Liver (tissue), 10 donors: ENCODE measurements at places on chromosomes 6 and 20. TPM values are rescaled to one million over a fixed set of nuclear protein-coding genes. Genes with fewer than 3 reads are reported as not detected.

RPS6KA2 gene
- total RNA-seq: 9.0 TPM

PTCHD4 gene
- total RNA-seq: not detected

PPP1R16B gene
- 0.84 TPM for total RNA-seq

NEDD9 gene
- 15.7 TPM for total RNA-seq

KCNG1 gene
- total RNA-seq: 0.14 TPM

DNA sequence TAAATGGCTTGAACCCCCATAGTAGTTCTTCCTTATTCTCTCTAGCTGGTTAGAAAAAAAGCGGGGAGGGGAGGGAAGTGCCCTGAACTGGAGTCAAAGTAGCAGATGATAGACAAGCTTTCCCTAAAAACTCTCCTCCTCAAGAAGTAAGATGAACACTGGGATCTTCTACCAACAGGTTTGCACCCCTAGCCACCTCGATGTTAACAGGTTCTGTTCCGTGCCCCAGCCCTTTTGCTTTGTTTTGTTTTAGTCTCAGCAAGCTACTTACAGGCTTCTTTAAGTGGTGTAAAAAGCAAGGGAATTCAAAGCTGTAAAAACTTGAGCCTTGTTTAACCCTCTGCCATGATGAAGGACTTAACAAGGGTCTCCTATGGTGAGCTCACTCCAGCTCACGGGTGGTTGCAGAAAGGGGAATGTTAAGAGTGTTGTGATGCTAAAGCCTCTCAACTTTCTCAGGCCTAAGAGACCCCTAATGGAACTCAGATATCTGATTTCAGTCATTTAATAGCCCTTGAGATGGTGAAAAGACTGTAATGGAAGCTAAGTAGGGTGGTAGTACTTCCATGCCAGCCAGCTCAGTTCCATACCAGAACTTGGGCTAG is 106.0 kb downstream of the FOXO3 start:
- no peak for DNase-seq

- DNase-seq: no peak
Observed at GRCh38 chr20:43870484-43870883, 44.2 kb upstream of the TOX2 start.

- no peak for DNase-seq
Observed at GRCh38 chr6:33450434-33450833, 3.9 kb upstream of the ZBTB9 start.

GRCh38 chr6:32175322-32175710 is 568 bp downstream of the AGPAT1 start:
- no peak for DNase-seq

GRCh38 chr6:1622220-1622850 is 12.6 kb downstream of the FOXC1 start:
- DNase-seq: no peak

DNA sequence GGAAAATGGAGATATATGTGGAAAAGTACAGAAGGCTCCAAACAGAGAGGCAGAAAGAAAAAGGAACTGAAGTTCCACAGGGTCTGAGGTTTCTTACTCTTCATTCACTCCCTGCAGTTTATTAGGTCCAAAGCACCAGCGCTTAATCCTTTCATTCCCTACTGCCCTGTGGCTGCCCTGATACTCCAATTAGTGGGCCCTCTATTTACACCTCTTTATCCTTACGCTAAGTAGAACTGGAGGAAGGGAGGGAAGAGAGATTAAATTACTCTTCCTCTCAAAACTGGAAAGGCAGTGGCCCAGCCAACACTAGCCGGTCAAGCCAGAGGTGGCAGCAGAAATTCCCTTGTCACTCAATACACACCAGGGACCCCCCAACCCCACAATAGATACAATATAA is 20.4 kb downstream of the TRERF1 start:
- DNase-seq: no peak

DNA sequence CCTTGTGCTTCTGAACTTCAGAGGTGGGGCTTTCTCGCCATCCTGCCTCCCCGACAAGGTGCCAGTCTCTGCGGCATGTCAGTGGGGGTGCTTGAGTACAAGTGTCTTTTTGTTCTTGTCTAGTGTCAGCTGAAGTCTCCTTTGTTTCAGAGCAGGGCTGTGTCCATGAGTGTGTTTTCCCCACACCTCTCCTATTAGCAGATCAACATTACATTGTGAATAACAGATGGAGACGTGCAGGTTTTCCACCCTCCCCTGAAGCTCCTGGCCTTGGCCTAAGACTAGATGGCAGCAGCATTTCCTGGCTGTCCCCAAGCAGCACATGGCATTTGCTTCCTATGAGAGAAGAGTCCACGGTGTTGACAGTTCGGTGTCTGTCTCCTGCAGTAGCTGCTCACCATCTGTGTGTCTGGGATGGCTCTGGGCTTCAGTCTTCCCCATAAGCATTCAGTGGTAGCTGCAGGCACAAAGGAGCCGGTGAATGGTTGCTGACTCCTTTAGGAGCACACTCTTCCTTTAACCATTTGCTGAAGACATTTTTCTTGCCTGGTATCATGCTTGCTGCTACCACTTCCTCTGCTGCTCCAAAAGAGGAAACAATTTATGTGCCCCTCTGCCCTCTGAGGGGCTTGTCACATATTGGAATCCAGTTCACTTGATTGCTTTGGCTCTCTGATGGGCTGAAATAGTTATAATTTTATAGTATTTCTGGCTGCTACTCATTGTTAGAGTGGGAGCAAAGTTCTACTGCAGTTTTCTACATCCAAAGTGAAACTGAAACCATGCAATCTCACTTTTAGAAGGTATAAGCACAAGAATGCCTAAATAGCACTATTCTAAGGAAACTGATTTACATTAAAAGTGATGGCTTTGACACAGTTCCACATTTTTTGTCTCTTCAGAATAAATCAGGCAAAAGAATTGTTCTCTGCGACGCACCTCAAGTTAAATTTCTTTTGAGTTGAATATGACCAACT is 913.0 kb downstream of the C6orf118 start:
- no peak for DNase-seq

- DNase-seq: no peak
Observed at GRCh38 chr6:150735341-150735851, 130.1 kb upstream of the MTHFD1L start.

DNA sequence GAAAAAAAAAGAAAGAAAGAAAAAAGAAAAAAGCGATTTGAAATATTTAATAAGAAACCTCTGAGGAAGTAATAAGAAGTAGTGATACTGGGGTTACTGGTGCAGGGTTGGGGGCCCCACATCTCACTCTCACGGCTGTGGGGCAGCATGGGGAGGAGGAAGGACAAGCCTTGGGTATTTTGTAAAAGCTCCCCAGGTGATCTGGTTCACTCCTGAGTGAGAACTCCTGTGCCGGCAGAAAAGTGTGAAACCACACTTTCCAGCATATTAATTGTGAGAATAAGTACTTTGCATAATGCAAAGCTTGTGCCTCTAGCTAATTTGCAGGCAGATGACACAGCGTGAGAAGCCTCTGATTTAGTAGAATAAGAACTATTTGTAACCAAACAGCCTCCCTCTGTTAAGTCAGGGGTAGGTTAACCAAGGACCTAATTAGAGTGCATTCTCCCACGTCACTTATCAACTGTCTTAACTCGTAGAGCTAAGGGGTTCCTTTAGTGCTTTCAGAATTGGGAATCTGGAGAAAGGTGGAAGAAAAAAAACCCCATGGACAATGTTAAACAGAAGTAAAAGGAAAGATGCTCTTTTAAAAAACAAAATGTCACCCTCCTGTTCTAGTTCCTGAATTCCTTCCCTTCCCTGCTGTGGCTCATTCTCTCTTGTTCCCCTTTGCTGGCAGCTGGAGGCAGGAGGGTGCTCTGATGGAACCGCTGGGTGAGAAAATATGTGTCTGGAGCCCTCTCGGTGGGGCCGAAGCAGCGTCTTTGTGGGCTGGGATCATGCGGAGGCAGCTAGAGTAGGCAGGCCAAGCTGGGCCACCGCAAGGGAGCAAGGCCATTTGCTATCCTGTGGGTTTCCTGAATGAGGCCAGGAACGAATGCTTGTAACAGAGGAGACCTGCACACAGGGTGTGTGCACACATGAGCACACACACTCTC is 108.7 kb downstream of the FYN start:
- DNase-seq: no peak

DNA sequence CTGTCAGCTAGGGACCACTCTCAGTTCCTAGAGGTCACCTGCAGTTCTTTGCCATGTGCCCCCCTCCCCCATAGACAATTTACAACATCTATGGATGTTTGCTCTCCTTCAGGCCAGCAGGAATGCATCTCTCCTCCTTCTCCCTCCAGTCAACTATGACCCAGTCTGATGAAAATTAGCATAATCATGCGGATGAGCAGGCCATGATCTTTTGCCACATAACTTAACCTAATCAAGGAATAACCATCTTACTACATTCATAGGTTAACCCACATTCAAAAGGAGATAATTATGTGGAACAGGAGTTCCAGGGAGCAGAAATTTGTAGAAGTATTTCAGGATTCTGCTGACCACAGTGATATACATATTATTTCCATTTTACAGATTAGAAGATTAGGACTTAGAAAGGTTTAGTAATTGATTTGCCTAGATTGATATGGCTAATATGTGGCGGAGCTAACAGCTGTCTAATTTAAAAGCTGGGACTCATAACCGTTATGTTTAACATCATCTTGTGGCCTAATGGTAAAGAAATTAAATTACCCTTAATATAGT is 485.5 kb downstream of the PHF3 start:
- DNase-seq: no peak

DNA sequence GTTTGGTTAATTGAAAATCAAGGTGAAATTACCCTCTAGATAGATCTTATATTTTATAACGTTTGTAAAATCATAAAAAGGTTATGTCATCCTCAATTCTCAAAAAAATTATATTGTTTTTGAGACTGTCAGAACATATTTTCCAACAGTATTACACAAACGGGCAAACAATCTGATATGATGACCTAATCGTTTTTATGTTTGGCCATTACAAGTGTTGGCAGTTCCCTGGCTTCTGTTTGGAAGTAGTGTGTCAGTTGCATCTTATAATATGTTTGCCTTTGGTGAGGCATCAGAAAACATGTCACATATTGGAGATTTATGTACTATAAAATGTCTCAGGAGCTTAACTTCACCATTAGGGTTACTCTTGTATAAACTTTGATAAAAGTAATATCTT is 308.1 kb upstream of the EPHA7 start:
- no peak for DNase-seq

- DNase-seq: no peak
Observed at GRCh38 chr6:4351520-4352321, 216.3 kb upstream of the ECI2 start.

DNA sequence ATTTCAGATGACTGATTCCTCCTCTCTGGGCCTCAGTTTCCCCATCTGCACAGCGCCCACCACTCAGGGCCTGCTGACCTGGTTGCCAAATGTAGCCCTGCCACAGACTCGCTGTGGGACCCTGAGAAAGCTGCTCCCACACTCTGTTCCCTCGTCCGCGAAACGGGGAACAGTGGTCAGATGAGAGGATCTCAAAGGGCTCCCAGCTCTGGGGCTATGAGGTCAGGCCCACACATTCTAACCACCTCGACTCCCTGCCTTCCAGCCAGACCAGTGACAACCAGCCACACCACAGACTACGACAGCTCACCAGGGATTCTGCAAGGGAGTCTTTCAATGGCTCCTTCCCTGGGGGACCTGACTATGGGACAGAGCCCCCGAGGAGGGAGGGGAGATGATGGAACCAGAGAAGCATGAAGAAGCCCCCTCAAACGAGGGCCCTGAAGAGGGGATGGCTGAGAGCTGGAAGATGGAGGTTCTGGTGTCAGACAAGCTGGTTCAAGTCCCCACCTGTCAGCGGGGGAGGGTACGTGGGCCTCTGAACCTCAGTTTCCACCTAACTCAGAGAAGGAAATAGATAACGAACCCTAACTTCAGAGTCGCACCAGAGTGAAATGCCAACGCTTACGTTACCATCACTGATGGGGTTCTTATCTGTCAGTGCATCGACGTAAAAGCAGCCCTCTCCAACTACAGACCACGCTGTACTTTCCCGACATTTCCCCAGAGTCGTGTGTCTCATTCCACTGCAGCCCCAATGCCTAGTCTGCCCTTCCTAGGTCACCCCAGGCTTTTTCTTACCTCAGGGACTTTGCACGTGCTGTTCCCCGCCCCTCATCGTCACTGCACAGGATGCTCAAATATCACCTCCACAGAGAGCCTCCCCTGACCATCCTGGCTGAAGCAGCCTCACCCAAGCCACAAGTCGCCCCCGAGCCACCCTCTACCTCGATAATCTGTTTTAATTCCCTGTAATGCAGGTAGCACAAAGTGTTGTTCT is 60.5 kb downstream of the PREX1 start:
- no peak for DNase-seq

GRCh38 chr20:57582029-57582378 is 21.1 kb downstream of the PCK1 start:
- DNase-seq: no peak

DNA sequence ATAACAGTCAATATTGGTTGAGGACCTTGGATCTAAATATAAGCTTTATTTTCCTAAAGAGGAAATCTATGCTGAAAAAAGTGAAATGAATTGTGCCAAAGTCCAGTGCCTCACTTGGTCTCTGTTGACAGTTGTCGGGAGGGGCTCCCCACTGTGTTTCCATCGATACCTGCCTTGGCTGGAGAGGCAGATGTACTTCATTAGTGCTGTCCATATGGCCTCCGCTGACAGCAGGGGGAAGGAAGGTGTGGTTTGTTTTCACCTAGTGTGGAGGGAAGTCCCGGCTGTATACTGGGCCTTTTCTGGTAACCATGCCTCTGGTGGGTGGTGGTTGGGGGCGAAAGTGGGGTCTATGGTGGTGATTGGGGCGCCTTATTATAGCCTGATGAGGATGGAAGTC is 42.7 kb downstream of the CD2AP start:
- DNase-seq: no peak

GRCh38 chr6:81304466-81304865 is 448.0 kb downstream of the TENT5A start:
- no peak for DNase-seq

GRCh38 chr20:59455402-59456341 is 148.7 kb upstream of the PHACTR3 start:
- no peak for DNase-seq

DNA sequence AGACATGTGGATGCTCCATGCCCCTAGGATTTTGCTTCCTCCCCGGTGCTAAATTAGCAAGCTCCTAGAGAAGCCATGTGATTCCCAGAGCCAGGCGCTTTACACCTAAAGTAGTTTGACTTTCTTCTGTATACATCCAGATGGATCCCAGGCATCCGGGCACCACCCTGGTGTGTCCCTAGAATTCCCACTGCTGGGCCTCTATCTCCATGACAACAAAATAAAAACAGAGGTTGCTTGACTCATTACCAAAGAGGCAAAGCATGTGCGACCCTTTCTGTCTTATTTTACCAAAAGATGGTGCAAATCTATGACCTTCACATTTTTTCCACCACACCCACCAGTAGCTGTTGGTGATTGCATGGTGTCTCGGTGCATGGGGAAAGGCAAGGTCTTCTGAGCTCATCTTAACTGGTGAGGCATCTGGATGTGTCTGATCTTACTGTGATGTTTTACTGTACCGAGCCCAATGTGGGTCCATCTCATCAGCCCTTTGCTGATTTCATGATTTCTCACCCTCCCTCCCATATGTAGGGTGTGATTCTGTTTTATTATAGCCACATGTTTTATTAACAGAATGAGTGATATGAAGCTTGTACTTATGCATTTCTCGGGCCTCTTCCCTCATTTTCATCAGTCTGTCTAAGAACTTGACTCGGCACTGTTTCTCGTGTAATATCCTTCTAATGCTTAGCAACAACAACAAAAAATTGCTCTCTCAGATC is 27.4 kb upstream of the VAPB start:
- DNase-seq: no peak
